ENCODE measurements at places on chromosomes 6 and 20.

- peak; percentile 25 for DNase-seq
Observed at GRCh38 chr6:43250992-43251373, 7.7 kb downstream of the TTBK1 start.

DNA sequence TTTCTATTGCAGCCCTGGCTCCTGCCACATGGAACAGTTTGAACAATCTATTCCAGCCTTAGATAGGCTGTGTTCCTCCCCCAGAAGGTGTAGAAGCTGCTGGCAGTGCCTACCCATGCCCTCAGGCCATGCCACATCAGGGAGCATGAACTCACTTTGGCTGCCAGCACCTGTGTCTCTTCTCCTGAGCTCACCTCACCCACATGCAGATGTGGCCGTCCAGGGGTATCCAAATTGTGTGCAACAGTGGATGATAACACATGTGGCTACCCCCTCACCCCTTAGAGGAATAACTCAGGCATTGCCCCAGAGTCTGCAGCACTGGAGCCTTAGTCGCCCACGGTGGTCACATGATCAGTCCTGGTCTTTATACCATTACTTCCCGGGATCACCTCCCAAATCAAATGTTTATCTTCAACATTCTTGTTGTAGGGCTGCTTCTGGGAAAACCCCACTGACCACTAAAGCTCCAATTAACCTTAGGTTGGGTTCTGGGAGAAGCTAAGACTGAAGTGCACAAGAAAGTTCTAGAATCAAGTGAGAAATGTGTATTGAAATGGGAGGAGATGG, 110.4 kb downstream of the BANF2 start:
- no peak for DNase-seq

DNA sequence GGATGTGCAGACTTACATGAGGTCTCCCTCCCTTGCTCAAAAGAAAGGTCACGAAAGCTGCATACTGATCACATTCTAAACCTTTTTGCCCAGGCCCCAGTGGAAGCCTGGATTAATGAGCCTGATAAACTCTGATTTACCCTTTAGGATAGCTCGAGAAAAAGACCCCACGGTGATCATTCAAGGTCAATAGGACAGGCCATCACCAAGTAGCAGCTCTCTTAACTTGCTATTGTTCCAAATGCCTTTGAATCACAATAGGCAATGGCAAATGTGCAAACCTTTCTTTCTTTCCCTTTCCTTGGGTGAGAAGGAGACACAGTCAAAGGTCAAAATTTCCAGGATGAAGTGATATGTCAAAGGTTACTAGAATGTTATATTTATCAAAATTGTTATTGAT, 327.3 kb downstream of the HDGFL1 start:
- DNase-seq: no peak

- DNase-seq: no peak
Observed at GRCh38 chr6:3367630-3368029, 89.2 kb downstream of the SLC22A23 start.

- DNase-seq: no peak
Observed at GRCh38 chr6:169858935-169859351, 107.5 kb downstream of the ERMARD start.

DNA sequence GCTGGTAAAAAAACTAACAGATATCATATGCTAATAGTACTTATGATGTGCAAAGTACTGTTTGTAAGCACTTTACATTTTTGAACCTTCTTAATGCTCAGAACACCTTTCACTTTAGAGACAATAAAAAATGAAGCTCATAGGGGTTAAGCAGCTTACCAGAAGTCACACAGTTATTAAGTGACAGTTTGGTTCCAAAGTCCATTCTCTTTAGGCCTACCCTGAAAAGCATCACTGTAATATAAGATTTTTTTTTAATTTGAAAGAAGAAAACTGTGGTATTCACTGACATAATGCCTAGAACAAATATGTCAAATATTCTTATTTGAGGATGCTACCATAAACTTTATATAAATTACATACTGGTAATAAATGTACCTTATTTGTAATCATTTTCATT, 127.6 kb upstream of the RUNX2 start:
- DNase-seq: no peak

DNA sequence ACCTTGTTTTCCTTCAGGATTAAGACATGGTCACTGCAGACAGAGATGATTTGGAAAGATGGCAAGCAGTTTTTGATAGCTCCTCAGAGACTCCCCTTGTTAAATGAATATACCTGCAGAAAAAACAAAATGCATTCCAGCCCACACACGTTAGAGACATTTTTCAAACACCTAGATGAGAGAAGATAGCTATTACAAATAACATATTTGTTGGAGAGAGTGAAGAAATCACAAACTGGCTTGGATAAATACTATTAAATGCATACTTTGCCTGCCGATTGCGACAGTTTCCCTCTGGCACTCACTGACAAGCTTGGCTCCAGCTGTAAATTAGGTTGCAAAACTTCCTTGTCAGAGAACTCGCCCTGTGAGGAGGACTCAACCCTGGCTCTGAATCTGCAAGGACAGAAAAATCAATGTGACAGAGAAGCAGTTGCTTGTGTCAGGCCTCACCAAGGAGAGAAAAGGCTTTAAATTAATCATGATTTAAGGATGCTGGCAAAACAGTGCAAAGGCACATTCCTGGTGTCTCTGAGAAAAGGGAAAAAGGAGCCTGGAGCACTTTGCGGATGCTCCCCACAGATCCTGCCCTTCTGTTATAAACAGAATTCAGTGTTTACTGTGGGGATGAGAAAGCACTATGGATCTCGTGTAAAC, 423.7 kb upstream of the MARCKS start:
- no peak for DNase-seq

GRCh38 chr20:52305858-52306257, 114.3 kb upstream of the ZFP64 start:
- peak; percentile 52 for DNase-seq

DNA sequence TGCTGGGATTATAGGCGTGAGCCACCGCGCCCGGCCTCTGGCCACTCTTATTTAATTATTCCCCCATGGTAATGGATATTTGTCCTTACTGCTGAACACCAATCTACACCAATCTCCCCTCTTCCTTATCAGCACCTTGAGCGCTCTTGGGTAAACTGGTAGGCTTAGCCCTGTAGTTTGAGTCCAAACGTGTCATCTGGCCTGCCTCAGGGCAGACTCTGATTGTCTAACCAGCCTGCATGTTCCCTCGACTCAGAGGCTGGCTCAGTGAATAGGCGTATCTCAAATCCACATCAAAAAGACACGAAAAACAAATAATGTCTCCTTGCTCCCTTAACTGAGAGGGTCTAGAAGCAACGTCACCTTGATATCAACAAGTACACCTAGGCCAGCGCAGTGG, 260.9 kb downstream of the TFAP2C start:
- no peak for DNase-seq

DNA sequence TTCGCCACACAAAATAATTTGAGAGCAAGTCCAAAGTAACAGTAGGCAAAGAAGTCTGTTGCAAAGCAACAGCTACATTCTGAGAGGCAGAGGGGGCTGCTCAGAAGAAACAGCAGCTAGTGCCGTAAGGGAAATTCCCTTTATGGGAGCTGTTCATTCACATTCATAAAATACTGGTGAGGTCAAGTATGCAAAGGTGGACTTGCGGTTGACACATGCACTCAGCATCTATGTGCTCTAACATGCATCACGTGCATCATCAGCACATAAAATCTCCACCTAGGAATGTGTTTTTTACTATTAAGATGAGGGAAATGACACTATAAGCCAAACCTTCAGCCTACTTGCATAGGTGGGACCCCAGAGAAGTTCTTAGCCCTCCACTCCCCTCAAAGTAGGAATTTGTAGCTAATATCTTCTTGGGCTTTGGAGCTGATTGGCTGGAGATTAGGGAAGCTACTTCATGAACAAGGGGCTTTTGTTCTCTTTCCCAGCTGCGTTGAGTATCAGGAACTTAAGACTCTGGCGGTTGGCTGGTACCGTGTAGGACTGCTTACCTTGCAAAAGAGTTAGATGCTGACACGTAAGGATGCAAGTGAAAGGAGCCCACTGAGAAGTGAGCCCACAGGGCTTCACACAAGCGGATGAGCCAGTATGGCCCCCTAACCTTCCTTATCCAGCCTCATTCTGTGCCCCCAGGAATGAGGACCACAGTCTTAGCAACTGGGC, 12.4 kb downstream of the CST3 start:
- DNase-seq: no peak

DNA sequence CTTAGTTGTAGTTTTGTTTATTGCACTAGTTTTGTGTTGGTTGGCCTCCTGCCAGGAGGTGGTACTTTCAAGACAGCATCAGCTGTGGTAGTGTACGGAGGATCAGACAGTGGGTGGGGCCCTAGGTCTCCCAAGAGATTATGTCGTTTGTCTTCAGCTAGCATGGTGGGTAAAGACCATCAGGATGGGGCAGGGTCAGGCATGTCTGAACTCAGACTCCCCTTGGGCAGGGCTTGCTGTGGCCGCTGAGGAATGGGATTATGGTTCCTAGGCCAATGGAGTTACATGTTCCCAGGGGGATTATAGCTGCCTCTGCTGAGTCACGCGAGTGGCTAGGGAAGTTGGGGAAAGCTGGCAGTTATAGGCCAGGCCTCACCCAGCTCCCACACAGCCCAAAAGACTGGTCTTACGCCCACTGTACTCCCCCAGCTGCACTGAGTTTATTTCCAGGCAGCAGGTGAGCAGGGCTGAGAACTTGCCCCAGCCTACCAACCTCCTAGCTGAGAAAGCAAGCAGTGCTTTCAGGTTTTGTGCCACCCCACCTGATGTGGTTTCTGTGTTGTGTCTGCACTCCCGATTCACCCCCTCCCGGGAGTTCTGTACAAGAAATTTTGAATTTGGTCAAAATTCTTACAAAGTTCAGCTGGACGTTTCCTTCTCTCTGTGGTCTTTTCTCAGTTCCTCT, 24.7 kb downstream of the ZSCAN31 start:
- no peak for DNase-seq

- no peak for DNase-seq
Observed at GRCh38 chr6:145139140-145139850, 596.0 kb downstream of the EPM2A start.

DNA sequence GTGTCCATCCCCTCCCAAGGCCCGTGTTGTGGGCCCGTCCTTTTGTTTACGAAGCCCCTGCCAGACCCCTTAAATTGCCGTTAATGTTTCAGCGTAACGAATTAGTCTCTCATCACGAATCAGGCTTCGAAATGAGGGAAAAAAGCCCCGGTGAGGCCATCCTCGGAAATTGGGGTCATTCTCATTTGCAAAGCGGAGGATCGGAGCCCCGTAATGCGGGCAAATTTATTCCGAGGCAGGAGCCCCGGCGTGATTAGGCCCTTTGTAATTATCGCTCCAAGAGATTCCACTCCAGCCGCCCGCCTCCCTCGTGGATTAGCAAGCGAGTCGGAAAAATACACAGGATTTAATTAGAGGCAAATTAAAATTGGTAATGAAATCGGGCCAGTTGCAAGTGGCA, 44.9 kb upstream of the MDFI start:
- DNase-seq: no peak

- peak; percentile 84 for DNase-seq
Observed at GRCh38 chr20:57622579-57623381, 2.6 kb upstream of the ZBP1 start.

DNA sequence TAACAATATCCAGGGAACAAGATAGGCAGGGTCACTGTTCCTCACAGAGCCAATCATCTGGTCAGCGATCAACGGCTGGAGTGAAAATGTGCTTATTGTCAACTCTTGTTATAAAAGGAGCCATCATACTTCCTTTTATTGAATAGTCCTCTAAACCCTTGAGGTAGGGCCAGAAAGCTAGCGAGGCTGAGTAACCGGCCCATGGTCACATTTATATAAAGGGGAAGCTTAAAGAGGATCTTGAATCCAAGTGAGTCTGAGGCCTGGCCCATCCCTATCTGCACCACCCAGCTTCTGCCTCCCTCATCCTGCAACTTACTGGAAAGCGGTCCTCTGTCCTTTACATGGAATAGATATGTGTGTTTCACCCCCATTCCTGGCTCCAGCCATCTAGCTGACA, 9.5 kb downstream of the PHACTR3 start:
- no peak for DNase-seq

- no peak for DNase-seq
Observed at GRCh38 chr6:154460306-154461071, 50.0 kb downstream of the CNKSR3 start.

GRCh38 chr20:17226410-17227218, at the start of gene PCSK2:
TSS of gene PCSK2 (plus strand) at chr20:17227040. CDS start at chr20:17227306, 266 bp downstream.
- DNase-seq: no peak

DNA sequence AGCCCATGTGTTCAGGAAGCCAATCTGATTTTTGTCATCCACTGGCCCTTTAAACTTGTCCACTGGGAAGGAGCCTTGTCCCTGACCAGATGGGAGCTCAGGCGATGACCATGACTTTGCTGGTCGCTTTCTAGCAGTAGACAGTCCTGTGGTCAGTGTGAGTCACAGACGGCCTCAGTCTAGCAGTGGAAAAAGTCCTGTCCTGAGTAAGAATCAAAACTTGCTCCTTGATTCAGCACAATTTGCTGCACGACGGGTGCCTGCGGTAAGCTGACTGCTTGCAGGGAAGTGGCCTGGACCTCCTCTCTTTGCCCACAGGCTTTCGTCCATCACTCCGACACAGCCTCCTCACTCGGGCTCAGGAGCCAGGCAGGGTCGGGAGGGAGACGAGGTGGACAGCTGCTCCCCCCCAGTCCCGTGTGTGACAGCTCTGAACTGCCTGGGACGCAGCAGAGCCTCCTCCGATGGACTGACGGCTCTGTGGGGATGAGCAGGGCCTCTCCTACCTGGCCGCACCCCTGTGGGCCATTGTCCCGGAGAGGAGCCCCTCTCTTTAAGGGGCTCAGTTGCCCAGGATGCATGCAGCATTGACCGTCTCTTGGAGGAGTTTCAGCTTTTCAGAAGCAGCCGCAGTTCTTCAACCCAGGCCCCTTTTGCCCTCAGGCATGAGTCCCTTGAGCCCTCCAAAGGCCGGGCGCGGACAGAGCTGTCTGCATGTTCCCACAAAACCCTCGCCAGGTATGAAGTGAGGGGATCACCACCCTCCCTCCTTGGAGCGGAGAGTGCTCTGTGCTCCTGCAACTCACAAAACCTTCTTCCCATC, 209.2 kb downstream of the ANKRD60 start:
- no peak for DNase-seq

GRCh38 chr6:8750627-8751026, 315.3 kb upstream of the SLC35B3 start:
- no peak for DNase-seq

- no peak for DNase-seq
Observed at GRCh38 chr6:139825935-139826374, 451.5 kb upstream of the CITED2 start.

- DNase-seq: no peak
Observed at GRCh38 chr6:12071064-12071615, 59.0 kb downstream of the HIVEP1 start.

DNA sequence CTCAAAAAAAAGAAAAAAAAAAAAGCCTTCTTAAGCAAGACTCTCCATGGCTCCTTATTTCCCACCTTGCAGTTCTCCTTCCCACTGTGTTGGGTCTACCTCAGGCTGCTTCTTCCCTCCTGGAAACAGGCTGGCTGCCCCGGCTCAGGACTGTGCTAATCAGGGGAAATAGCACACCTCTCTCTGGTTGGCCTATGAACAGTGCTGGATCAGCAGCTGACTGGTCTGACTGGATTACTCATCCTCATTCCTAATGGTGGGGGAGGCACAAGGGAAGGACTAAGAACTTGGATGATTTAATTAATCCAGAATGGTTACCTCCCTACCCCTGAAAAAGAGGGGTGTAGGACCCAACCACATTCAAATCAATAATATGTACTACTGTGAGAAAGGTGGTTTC, 3.9 kb upstream of the SRSF3 start:
- DNase-seq: no peak

- DNase-seq: no peak
Observed at GRCh38 chr6:100565439-100566104, 100.9 kb upstream of the SIM1 start.

- no peak for DNase-seq
Observed at GRCh38 chr6:16562498-16562897, 198.8 kb downstream of the ATXN1 start.
